NCI-H460 (cell line): ENCODE measurements at places on chromosomes 1 and 21. TPM values are rescaled to one million over a fixed set of nuclear protein-coding genes. Genes with fewer than 3 reads are reported as not detected.

GRCh38 chr1:226677027-226678020, 61.8 kb downstream of the ITPKB start:
- no peak for DNase-seq

DNA sequence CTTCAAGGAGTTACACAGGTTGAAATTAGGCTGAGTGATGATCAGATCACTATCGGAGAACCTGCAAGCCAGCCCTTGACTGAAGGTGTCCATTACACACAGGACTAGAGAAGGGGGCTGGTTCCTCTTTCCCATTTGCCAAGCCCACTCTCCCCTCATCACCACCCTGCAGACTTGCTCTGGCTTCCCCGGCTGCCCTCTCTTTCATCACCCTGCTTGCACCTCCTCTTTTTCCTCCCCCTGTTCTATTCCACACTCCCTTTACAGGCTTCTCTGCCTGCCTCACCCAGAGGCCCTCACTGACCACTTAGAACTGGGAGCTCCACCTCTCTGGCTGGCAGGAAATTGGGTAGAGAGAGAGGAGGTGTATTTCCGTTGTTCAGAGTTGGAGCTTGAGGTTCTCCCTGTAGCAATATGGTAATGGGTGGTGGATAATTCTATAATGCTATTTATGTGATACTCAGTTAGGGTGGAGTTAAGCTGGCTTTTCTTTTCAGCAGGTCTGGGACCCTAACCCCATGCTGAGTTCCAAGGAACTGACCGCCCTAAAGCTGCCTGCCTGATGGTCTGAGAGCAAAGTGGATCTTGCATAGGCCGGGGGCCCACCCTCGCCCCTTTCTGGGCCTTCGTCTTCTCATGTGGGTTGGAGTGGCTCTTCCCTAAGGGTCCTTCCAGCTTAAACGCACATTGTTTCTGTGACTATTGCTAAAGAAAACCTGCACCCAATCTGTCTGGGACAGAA, 111.8 kb upstream of the ADAR start:
- no peak for DNase-seq

DNA sequence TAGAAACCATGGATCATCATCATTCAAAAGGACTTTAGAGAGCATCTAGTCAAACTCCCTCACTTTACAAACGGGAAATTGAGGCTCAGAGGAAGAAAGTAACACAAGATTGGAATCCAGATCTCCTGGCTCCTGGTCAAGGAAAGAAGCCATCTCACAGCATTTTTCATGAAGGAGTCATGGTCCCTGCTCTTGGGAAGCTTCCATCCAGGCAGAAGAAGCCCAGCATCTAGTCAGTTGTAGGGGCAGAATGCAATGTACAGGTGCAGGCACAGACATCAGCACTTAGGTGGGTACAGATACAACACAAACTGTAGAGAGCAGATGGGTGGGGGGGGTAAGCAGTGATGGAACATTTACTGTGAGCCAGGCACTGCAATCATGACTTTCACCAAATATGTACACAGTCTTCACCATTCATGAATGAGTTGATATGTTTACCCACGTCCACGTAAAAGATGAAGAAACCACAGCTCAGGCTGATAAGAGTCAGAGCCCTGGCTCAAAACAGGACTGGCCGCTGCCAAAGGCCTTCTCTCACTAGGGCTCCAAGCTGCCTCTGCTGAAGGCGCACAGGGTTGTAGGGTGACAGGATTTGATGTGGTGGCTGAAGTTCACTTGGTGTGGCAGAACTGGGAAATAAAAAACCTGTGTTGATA, 44.0 kb downstream of the OPTC start:
- DNase-seq: no peak

- no peak for DNase-seq
These were observed 5.3 kb downstream of the AKNAD1 start for GRCh38 chr1:108851567-108851966.

DNA sequence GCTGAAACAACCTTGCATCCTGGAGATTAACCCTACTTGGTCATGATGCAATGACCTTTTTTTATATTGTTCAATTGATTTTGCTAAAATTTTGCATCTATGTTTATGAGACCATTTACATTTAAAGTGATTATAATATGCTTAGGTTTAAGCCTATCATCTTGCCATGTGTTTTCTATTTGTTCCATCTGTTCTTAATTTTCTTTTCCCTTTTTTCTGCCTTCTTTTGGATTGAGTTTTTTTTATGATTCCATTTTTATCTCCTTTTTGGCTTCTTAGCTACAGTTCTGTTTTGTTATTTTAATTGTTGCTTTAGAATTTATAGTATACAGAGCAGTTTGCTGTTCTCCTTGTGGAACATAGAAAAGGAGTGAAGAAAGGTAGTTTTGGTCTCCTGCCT, 385.1 kb upstream of the USP24 start:
- DNase-seq: no peak

DNA sequence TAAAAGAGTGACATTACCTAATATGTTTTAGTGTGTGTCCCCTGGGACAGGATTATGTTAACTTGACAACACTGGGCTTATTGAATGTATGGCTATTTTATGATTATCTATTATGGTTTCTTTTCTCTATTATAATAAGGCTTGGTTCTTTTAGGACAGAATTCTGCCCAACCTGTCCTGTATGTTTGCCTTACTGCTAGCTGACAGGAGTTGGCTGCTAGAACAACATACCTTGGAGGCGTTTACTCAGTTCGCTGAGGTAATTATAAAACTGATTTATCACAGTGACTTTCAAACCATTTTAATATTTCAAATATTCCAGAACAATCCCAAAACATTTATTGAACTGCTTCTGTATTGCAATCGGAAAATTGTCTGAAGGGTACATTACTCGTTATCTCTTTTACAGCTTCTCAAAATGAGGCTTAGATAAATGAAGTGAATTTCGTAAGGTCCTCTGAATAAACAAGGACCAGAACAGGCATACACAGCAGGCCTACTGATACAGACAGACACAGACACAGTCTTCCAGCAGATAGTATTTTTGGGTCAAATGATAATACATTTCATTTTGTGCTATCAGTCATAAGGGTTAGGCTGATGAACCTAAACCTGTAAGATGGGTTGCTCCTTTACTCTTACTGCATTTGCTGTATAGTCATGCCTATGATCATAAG, 44.2 kb downstream of the SCYL3 start:
- no peak for DNase-seq

- DNase-seq: no peak
These were observed 27.6 kb downstream of the SKI start for GRCh38 chr1:2255420-2256369.

- no peak for DNase-seq
These were observed 45.4 kb downstream of the RPL5 start for GRCh38 chr1:92877081-92877711.

- DNase-seq: no peak
These were observed 78.5 kb upstream of the CDC42BPA start for GRCh38 chr1:227396539-227397353.

GRCh38 chr21:15825700-15826099, 95.9 kb downstream of the USP25 start:
- DNase-seq: no peak

GRCh38 chr1:194062962-194063361, 876.5 kb upstream of the B3GALT2 start:
- no peak for DNase-seq

DNA sequence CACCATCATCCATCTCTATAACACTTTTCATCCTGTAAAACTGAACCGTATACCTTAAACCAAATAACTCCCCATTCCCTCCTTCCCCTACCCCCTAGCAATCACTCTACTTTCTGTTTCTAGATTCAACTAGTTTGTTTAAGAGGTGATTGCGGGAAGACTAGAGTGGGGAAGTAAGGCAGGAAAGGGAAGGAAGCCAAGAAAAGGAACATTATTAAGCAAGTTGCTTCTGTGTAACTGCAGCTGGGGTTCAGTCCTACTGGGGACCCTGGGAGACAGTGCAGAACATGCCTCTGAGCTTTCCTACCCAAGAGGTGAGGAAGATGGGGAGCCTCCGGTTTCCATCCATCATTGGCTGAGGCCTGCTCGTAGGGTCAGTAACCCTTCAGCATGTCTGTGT, 28.9 kb upstream of the H3-3A start:
- DNase-seq: no peak

GRCh38 chr1:9555942-9556341, 16.7 kb downstream of the SLC25A33 start:
- no peak for DNase-seq

GRCh38 chr1:208965351-208965750, 618.2 kb upstream of the CAMK1G start:
- no peak for DNase-seq

- DNase-seq: no peak
These were observed 401.5 kb downstream of the PTPRC start for GRCh38 chr1:199040076-199040905.

DNA sequence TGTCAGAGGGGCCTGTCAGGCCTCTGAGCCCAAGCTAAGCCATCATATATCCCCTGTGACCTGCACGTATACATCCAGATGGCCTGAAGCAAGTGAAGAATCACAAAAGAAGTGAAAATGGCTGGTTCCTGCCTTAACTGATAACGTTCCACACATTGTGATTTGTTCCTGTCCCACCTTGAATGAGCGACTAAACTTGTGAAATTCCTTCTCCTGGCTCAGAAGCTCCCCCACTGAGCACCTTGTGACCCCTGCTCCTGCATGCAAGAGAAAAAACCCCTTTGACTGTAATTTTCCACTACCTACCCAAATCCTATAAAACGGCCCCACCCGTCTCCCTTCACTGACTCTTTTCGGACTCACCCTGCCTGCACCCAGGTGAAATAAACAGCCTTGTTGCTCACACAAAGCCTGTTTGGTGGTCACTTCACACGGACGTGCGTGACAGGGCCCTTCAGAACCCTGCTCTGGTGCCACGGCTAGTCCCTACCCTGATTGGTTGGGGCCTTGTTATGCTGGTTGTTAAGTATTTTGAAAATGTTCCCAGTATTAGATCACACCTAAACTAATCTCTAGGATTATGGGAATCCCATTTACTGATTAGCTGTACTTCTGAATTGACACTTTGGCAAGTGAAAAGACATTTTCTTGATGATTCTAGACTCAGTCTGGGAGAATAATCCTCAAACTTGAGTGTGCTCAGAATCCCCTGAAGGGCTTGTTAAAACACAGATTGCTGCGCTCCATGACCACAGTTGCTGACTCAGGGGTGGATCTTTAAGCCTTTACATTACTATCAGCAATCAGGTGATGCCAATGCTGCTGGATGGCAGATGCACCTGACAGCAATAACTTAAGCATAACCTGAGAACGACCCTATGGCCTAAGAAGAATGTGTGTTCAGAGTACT, 28.8 kb upstream of the SPATA6 start:
- no peak for DNase-seq

- no peak for DNase-seq
These were observed 11.7 kb upstream of the TRAPPC10 start for GRCh38 chr21:44000360-44000759.

- no peak for DNase-seq
These were observed 36.7 kb upstream of the RAP1A start for GRCh38 chr1:111582644-111583618.

DNA sequence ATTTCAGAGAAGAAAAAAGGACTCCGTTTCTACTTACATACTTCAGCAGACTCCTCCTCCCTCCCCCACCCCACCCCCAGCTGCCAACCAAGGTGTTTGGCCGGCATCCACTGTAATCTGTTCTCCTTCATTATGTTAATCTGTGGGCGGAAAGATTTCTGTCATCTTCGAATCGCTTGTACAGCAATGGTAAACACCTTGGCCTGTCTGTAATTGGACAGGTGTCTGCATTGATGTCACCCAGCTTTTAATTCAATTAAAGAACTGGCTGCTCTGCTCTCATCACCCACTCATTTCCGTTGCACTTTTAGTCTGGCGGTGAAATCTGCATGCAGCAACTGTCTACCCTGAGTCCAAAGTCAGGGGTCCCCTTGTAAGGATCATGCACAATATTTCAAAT, 368.6 kb downstream of the USH2A start:
- no peak for DNase-seq

- no peak for DNase-seq
These were observed 278.8 kb downstream of the AMY1C start for GRCh38 chr1:104028416-104029035.

GRCh38 chr1:213303286-213303685, 252.2 kb downstream of the RPS6KC1 start:
- no peak for DNase-seq

DNA sequence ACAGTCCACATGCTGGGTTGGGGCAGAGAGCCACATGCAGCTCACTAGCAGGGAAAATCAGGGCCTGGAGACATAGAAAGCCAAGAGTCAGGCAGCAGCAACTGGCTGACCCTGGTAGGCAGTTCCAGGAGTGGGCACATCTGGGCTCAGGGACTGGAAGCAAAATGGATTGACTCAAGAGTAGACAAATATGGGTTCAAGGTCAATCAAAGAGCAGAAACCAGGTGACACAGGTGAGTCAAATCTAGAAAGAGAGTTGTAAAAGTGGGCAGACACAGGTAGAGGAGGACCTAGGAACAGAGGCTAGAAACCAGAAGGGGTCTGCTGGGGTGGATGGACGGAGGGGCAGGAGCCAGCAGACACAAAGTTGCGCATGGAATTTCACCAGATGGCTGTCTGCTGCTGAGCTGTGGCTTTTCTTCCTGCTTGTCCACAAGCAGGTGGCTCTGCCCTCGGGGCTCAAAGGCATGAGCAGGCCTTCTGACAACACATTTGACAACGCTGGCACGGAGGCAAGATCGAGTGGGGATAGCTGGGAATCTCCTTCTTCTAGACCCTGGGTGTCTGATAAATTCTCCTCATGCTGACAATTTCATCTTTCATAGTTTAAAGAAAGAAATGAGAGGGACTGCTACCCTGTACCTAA, 40.8 kb upstream of the IGSF3 start:
- DNase-seq: no peak

The ANGPTL3 gene
- not detected in 2 replicates for total RNA-seq

The CD53 gene
- total RNA-seq: not detected in 2 replicates

The KPNA6 gene
- 34.3 and 37.3 TPM in 2 replicates for total RNA-seq

The PTGER3 gene
- total RNA-seq: 0.09 and 0.15 TPM in 2 replicates

The SLC16A1 gene
- total RNA-seq: 80.3 and 91.5 TPM in 2 replicates

The PPIAL4G gene
- total RNA-seq: not detected in 2 replicates

The FAM20B gene
- total RNA-seq: 77.8 and 90.5 TPM in 2 replicates

The KRTAP26-1 gene
- not detected in 2 replicates for total RNA-seq

The NPPB gene
- not detected in 2 replicates for total RNA-seq

The MYOC gene
- total RNA-seq: not detected in 2 replicates

The CHI3L2 gene
- total RNA-seq: 0.92 and 1.2 TPM in 2 replicates

The IFI6 gene
- total RNA-seq: 23.1 and 28.8 TPM in 2 replicates

The KLHDC9 gene
- 3.6 and 5.3 TPM in 2 replicates for total RNA-seq

The PARP1 gene
- 82.3 and 103 TPM in 2 replicates for total RNA-seq
